ENCODE measurements at places on chromosomes 7 and 10. TPM values are rescaled to one million over a fixed set of nuclear protein-coding genes. Genes with fewer than 3 reads are reported as not detected.

DNA sequence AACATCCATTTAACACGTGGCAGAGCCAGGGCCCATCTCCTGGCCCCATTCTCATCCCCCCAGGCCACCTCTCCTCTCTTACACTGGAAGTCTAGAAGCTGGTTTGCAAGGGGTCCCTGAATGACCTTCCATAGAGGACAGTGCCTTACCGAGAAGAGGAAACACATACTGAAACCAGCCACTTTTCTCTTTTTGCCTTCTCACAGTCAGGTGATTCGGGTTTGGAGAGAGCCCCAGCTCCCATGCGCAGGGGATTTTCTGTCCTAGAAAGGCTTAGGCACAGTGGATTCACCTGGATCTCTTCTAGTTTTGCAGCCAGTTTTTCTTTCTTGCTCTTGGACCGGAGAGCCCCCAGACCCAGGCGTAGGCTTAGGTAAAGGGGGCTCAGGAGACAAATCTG is 334.1 kb upstream of the C7orf33 start:
- no peak for DNase-seq

DNA sequence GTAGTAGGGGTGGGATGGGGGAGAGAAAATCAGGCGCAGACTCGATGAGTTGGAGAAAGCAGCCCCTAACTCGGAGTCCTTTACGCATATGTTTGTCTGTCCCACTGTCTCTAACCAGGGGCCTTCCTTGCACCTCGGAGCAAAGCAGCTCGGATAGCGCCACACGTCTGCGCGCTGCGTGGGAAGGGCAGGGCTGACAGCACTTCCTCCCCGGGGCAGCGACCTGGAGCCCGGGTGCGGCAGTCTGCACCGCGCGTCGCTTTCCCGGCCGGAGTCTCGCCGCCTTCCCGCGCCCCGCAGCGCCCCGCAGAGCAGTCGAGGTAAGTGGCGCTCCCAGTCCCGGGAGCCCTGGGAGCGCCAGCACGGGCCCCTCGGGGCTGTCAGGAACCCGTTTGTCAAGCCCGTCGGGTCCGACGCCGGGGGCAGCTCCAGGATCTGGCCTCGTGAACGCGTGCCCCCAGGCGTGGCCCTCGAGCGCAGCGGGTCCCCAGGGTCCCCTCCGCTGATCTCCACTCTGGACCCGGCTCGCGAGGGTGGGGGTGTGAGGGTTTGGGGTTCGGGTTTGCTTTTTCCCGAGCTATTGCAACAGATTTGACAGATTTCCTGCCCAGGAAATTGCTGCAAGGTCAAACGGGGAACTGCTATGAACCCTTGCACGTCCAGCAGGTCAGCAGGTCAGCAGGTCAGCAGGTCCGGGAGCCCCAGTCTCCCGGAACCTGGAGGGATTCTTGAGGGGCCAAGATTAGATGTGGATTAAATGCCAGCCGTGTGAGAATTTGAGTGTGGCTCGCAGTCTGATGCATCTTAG is 597 bp downstream of the APBB1IP start:
- peak; percentile 66 for DNase-seq

DNA sequence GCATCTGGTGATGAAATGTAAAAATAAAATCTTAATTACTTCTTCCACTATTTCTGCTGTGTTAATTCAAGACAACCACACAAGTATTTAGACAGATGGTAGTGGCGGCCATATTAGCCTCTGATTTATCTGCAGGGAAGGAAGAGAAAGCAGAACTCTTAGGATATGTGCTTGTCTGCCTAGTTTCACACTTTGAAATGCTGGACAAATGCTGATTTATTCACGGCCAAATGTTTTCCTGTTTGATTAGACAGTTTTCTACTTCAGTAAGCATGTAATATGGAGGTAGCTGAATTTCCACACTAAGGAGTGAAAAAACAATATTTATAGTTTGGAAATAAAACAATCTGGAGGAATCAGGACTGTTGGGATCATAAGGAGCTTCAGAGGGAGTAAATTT is 158.1 kb downstream of the AGMO start:
- no peak for DNase-seq

DNA sequence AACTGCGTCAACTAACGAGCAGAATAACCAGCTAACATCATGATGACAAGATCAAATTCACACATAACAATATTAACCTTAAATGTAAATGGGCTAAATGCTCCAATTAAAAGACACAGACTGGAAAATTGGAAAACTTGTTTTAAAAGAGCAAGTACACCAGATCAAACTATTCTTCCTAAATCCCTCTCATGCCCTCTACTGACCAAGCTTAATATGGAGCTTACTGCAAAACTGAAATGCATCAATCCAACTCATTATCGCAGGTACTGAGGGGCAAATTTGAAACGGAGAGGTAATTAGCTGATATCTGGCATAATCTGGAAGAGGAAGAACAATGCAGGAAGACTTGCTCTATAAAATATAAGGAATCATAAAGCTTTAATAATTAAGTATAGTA is 1223.8 kb downstream of the NXPH1 start:
- no peak for DNase-seq

DNA sequence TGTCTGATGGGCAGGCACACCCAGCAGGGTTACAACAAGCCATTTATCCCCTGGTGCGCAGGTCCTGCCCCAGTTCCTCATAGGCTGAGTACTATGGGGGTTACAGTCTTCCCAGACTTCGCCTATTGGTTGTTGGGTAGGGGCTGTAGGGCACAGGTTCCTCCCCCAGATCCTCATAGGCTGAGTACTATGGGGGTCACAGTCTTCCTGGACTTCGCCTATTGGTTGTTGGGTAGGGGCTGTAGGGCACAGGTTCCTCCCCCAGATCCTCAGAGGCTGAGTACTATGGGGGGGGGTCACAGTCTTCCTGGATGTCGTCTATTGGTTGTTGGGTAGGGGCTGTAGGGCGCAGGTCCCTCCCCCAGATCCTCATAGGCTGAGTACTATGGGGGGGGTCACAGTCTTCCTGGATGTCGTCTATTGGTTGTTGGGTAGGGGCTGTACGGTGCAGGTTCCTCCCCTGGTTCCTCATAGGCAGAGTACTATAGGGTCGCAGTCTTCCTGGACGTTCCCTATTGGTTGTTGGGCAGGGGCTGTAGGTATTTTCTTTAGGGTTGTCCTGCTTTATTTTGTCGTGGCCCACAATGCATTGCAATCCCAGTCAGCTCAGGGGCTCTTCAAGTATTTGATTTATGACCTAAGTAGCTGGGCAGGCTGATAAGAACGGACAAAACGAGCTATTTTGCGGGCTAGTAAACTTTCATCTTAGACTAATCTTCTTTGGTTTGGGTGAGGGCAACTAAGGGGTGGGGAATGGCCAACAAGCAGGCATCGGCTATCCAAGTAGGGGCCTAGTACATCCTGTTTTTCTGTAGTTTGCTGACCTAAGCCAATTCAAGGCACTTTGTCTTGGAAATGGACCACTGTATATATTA is 3.4 kb downstream of the LRRC27 start:
- DNase-seq: peak; percentile 61

GRCh38 chr10:119136084-119136483 is 29.4 kb downstream of the SFXN4 start:
- no peak for DNase-seq

- DNase-seq: no peak
Observed at GRCh38 chr7:20786779-20787659, at the start of gene SP8. Gene SP8, minus strand, starts transcription at chr7:20786886. Its CDS starts 88 bp downstream, at chr7:20786798.

- no peak for DNase-seq
Observed at GRCh38 chr10:102167861-102168260, 15.7 kb downstream of the NOLC1 start.

DNA sequence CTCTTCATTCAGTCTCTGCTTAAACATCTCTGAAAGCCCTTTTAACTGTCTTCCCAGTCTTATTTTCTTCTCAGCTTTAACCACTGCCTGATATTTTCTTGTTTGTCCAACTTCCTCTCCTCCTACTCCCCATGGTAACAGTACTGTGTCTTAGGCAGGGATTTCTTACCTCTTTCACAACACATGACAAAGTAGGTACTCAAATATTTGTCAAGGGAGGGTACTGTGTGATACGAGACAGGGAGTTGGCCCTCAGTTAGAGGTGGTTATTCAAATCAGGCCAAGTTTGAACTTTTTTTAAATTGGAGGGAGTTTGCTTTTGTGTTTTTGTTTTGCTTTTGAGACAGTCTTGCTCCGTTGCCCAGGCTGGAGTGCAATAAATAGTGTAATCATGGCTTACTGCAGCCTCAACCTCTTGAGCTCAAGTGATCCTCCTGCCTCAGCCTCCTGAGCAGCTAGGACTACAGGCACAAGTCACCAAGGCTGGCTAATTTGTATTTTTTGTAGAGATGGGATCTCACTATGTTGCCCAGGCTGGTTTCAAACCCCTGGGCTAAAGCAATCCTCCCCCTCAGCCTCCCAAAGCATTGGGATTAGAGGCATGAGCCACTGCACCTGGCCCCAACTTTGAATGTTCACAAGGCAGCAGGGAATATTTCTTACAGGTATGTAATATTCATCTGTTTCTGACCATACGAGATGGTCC is 2.5 kb upstream of the KPNA7 start:
- DNase-seq: no peak

- no peak for DNase-seq
Observed at GRCh38 chr10:24793648-24794379, 70.1 kb upstream of the ARHGAP21 start.

DNA sequence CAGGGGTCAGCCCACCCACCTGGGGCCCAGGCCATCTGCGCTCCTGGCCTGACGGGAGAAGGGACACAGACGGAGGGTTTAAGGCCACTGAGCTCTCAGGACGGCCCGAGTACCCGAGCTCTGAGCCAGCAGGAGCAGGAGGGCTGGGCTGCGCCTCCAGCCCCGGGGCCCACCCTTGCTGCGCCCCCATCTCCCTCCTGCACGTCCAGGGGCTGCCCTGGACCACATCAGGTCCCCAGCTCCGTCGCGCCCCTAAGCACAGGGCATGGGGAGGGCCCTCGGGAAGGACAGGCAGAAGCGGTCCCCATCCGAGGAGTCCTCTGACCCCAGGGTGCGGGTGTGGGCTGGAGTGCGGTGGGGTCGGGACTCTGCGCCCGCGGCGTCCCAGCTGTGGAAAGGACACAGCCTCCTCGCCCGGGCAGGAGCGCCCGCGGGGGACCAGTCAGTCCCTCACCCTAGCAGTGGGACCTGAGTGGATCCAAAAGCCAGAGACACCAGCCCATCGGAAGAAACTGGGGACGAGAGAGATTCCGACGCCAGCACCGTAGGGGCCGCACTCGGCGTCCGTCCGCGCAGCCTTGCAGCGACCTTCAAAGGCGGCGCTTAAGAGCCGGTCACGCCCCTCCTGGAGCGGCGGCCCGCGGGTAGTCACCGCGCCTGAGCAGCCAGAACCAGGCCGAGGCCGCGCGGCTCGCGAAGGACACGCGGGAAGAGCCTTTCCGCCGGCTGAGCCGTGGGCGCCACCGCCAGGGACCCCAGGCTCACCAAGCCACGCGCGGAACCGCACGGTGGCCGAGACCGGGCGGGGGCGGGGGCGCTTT is 15.9 kb downstream of the CAMK2B start:
- DNase-seq: peak; percentile 25

DNA sequence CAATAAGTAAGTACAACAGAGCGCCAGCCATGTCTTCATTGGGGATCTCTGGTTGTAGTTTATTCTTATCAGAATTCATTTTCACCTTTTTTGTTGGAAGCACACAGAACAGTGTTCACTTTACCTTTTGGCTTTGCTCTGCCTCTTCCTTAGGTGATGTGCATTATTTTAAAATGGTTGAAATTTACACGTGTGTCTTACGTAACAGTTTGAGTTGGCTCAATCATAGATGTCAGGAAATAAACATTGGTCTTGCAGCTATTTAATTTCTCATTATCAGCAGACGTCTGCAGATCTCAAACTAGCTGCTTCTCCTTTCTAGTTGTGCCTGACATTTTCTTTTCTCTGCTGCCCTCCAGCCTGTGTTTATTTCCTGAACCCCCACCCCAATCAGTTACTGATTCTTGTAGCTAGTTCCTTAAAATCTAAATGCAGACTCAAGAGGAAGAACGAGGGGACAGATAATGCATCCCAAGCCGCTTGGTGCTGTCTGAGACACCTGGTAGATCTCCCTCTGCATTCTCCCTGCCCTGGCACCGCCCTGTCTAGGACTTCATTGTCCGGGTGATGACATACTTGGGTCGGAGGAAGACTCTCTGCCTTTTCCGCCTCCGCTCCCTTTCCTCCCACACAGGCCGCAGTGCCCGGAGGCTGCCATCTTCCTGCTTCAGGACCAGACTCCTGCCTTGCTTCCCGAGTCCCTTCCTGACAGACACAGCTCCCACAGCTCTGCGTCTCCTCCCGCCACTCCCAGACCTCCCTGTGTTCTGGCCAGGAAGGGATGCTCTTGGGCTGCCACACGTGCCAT is 108.2 kb downstream of the ANKRD61 start:
- no peak for DNase-seq

DNA sequence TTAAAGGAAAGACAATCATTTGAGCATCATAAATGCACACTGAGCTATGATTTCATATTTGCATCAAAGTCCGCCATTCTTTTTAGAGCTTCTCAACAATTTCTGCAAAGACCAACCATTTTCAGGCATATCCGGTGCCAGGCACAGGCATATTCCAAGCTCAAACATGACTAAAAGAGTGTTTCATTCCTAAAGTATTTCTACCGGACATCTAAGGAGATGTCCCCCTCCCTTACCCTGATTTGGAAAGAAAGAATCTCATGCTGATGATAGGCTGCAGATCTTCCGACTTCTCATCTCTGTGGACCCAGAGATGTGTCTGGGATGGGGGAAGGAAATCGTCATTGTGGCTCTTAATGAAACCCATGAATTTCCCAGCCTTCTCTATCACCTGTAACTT is 600.5 kb upstream of the MGMT start:
- DNase-seq: no peak

DNA sequence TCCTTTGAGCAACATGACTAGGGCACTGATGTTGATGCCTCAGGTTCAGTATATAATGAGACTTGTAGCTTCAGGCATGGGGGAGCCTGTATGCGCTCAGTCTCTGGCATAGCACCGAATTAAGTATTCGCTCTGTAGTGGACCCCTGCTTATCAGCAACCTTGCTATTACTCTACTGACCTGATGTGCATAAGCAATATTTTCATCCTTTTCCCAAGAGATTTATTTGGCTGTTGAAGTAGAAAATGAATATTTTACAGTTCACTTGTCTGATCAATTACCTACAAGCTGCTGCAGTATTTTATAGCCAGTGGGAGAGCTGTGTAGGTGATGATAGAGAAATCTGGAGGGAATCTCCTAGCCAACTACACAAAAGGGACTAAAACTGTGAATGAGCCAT is 781.6 kb upstream of the PHF14 start:
- DNase-seq: no peak

The MUC12 gene
- polyA plus RNA-seq: not detected

The PLXDC2 gene
- not detected for polyA plus RNA-seq

The AOC1 gene
- polyA plus RNA-seq: not detected

The BBS9 gene
- polyA plus RNA-seq: 14.4 TPM

The HHEX gene
- 159 TPM for polyA plus RNA-seq

The CTAGE4 gene
- not detected for polyA plus RNA-seq

The ATOH7 gene
- polyA plus RNA-seq: not detected

The MACC1 gene
- 1.9 TPM for polyA plus RNA-seq

The ZNF248 gene
- polyA plus RNA-seq: 3.5 TPM

The SPDYE16 gene
- not detected for polyA plus RNA-seq

The BHLHA15 gene
- polyA plus RNA-seq: 0.61 TPM

The NODAL gene
- polyA plus RNA-seq: not detected

The ASB10 gene
- not detected for polyA plus RNA-seq

The FANK1 gene
- not detected for polyA plus RNA-seq

Measured in naive B cell (primary cell).